SJCRH30 (cell line): ENCODE measurements at places on chromosomes 6 and 20. TPM values are rescaled to one million over a fixed set of nuclear protein-coding genes. Genes with fewer than 3 reads are reported as not detected.
A peak's percentile ranks its signal among the peaks of the same experiment; 100 is the strongest.

- no peak for DNase-seq
Observed at GRCh38 chr6:147936703-147937470, 405.8 kb upstream of the SASH1 start.

DNA sequence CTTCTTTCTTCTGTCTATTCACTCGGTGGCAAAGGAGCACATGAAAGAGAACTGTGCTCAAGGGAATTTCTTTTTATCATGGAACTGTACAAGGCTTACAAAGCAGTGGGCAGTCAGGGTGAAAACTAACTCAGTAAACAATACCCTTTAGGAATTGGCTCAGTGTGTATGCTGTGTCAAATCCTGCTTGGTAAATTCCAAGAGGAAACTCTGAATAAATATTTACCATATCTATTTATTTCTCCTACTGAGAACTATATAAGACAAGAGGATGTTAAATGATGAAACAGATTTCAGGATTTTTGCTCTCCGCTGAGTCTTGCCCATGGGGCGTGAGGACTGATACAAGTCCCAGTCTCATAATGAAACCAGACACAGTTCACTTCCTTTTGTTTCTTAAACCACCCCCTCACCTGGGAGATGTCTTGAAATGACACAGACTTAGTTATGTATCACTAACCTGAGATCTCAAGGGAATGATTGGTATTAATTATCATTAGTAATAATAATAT lies 188.8 kb downstream of the BACH2 start:
- DNase-seq = no peak

- DNase-seq = no peak
Observed at GRCh38 chr6:53066874-53067706, 1.9 kb downstream of the FBXO9 start.

GRCh38 chr6:89970609-89971337 lies 76.5 kb downstream of the GJA10 start:
- DNase-seq = peak; percentile 46

The CLPSL2 gene
- not detected in 2 replicates for total RNA-seq

DNA sequence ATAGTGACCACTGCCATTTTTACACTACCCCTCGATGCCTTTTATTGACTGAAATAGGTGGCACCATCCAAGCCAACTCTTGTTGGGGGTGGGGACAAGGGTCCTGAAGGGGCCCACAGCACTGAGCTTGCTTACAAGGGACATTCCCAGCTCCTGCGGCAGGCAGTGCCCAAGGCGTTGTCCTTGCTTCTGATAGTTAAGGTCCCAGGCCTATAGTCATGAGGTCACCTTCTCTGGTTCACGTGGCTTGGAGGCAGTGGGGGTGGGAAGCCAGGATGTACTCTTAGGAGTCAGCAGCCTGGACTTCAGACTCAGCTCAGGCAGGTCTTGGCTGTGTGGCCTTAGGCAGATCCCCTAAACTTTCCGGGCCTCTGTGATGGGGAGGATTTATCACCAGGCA lies 48.6 kb downstream of the TOX2 start:
- no peak for DNase-seq

DNA sequence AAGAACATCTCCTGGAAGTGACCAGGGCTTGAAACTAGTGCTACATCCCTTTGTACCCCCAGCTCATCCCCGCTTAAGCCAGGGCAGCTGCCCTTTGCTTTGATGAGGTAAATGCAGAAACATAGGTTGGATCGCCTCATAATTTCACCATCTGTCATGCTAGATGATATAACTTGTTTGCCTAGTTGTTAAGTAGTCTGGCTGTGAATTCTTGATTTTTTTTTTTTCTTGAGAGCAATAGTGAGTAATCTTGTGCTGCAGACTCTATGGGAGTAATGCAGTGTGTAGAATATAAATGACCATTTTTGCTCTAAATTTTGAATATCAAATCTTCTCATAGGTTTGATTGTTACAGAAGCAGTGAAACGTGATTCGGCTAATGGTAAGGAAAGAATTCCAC lies 4.1 kb downstream of the TRDN start:
- DNase-seq = no peak

The QRSL1 gene
- 17.3 and 18.1 TPM in 2 replicates for total RNA-seq

DNA sequence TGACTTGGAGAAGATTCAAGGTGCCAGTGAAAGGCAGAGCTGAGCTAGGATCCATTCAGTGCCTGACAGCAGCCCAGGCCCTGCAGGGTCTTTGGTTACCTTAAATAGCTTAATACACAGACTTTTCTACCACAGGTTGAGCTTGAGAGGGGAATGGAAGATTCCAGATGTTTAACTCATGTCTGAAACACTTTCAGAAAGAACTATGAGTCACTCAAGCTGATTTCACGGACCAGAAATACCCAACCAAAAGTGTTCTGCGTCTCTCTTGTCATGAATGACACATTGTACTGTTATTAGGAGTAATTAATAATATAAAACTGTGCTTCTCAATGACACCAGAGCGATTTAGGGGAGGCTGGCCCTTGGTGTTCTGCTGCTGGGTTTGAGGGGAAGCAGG lies 6.4 kb upstream of the PMEPA1 start:
- DNase-seq = no peak

GRCh38 chr6:27242589-27243265 lies 4.8 kb upstream of the PRSS16 start:
- no peak for DNase-seq

- DNase-seq = no peak
Observed at GRCh38 chr20:21571841-21572690, 58.2 kb upstream of the NKX2-2 start.

- no peak for DNase-seq
Observed at GRCh38 chr6:133300896-133301295, 59.7 kb downstream of the EYA4 start.

DNA sequence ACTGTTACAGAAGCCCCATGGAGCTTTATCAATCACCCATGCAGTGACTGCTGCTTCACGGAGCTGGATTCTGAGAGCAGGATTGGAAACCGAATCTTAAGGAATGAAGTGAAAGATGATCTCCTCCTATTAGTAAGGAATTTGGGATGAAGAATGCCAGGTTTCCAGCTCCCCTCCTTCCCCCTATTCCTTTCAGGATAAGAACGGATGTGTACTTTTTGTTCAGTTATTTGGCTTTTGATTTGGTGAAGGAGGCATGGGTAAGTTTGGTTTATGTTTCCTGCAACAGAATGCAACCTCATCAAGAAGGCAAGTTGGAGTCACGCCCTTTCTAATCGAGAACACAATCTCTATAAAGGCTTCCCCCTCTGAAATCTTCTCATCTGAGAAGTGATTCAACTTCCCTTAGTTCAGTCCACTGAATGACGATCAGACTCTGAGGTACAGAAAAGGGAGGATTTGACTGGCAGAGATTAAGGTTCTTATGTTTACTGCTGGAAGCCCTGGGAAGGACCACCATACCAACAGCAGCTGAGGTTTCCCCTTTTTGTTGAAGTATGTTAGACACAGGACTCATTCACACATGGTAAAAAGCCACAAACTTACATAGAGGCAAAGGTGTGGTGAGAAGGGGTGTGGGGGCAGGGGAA lies 5.5 kb downstream of the ELMO2 start:
- no peak for DNase-seq

The OLIG3 gene
- not detected in 2 replicates for total RNA-seq
